AG04450 (cell line): ENCODE measurements at places on chromosomes 6 and 20.

GRCh38 chr6:38651121-38651784, 11.5 kb upstream of the BTBD9 start:
- no peak for DNase-seq

- no peak for DNase-seq
Measured at GRCh38 chr20:25622450-25623224, 1.2 kb downstream of the NANP start.

- DNase-seq: no peak
Measured at GRCh38 chr6:26270486-26270861, 94.5 kb upstream of the BTN3A2 start.

DNA sequence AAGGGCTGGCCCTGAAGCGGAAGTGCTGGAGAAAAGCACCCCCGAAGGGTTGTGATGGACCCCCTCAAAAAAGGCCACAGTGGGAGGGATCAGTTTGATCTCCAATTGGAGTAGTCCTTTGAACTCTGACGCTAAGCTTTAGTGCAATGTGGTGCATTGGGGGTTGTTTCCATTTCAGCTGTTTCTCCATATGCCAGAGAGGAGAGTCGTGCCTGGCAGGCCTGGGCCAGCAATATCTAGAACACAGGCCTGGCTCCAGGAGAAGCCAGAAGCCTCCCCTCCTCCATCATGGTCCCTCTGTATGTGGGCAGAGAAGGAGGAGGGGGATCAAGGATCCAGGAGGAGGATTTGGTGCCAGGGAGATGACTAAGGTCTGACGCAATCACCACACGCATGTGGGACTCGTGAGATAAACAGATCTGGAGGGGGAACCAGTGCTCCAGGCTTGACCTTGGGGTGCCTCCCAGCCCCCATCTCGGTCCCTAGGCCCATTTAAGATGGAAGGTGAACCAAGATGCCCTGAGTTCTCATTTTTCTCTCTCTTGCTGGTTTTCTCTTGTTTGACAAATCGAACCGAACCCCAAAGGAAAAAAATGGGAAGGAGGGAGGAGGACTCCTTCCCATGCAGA, 517.4 kb upstream of the JARID2 start:
- DNase-seq: no peak

- DNase-seq: no peak
Measured at GRCh38 chr6:71043902-71044301, 87.0 kb upstream of the B3GAT2 start.

GRCh38 chr20:58010666-58011065, 217.8 kb downstream of the ANKRD60 start:
- DNase-seq: no peak

DNA sequence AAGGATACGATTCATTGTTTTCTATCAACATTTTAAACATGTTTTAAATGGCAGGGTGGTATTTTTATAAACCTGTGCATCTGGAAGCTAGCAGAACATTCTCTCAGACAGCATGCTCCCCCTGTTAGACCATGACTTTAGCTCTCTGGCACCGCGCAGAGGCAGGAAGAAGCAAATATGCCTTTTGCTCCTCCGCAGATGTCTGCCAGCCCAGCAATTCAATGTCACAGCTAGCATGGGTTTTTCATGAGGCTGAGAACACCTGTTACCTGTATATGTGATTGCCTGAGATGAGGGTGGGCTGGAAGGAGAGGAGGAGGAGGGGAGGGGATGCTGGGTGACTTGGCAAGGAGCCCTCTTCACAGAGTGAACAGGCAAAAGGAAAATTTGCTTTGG, 6.7 kb downstream of the MTCH1 start:
- DNase-seq: no peak

- peak; percentile 46 for DNase-seq
Measured at GRCh38 chr6:150267686-150268561, 100.9 kb upstream of the IYD start.

DNA sequence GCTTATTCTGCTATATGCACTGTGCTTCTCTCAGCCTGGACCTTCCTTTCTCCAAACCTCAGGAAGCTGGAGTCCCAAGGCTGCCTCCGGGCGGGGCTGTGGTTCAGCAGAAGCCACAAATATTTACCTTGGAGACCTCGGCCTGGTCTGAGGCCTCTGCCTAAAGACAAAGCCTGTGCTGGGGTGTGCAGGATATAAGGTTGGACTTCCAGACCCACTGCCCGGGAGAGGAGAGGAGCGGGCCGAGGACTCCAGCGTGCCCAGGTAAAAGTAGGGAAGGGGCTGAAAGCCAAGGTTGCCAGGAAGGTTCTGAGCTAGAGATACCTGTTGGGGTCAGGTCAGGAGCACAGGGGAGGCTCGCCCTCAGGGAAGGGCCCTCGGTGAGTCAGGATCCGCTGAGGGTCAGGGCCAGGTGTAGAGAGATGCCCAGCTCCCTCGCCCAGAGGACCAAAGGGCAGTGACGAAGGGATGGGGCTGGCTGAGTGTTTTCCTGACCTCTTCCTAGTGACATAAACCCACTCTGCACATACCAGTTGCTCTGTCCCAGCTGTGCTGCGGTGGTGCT, at the start of gene BPIFB1:
TSS of gene BPIFB1 (plus strand) at position 224 of the 565 bp plus-strand sequence. CDS start 2,860 bp downstream, outside the sequence.
- DNase-seq: no peak
